ENCODE measurements at places on chromosomes 11 and 22.

DNA sequence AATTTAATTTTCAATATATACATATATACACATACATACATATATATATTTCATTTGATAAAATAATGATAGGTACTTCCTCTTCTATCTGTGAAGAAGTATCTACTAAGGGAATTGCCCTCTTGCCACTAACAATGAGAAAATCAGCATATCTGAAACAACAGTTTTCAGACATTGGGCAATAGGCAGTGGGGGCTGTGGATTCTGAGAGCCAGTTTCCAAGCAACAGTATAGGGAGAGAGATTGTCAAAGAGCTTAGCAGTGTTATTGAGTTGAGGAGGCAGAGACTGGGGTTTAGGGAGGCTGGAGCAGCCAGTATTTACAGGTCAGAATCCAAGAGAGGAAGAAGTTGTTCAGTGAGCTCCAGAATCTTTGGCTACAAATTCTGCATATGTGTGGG, 119.3 kb downstream of the ARFGAP2 start:
- no peak for DNase-seq

- DNase-seq = no peak
Measured at GRCh38 chr11:20362481-20362880, 1.0 kb upstream of the HTATIP2 start.

GRCh38 chr11:12606597-12606996, 67.6 kb upstream of the TEAD1 start:
- DNase-seq = no peak

- no peak for DNase-seq
Measured at GRCh38 chr11:1044160-1044559, 7.6 kb upstream of the MUC6 start.

DNA sequence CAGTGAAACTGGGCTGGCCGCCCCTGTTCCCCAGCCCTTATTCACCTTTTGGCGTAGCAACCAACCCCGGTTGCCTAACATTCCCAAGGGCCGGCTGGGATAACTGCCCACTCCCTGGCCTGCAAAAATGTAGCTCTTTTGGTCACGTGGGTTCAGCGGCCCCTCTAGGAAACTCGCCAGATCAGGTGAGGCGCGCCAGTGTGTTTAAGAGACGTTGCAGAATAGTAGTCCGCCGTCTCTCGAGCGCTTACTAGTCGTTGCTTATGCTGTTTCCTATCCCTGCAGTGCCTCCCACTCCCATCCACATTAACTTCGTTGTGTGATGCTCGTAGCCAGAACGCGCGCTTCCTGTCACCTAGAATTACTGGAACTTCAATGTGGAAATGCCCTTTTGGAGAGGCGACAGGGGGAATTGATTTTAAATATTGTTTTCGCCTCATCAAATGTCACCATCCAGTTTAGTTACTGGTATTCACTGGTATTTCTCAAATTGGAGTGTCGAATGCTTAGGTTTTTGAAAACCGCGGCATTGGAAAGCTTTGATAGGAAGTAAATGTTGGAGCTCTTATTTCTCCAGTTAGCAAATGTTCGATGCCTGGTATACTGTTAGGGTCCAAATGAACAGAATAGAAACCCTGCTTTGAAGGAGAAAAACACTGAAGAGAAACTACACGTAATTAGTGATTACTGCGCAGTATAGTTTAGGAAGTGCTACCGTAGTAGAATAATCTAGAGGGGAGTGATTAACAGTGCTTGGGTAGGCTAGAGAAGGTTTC, 823 bp downstream of the CEP57 start:
- DNase-seq = peak; percentile 25

DNA sequence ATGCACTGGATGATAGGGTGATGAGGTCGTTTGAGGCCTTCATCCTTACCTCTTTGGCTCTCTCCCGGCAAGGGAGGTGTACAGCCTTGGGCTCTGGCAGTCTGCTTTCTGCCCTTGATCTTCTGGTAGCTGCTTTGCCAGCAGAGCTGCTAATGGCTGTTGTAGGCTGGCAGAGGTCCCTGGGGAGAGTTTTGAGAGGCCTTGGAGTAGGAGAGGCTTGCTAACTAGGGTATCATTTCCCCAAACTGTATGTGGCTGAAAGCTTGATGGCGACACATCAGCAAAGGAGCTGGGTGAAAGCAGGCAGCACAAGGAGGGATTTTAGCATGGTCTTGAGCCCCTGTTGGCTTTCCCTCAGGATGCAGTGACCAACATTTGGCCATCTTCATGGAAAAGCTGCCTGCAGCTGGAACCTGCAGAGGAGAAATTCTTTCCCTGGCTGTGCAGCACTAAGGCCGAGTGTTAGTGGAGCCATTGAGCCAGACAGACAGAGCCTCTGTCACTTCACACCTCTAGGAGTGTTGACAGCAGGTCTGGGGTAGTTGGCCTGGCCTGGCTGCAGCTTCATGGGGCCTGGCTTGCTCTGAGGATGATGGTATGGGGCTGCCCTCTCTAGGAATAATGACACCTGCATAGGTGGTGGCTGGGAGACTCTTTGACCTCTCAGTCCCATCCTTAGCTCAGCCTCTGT, 3.5 kb upstream of the AMPD3 start:
- no peak for DNase-seq

- DNase-seq = no peak
Measured at GRCh38 chr22:38347944-38348750, 30.9 kb upstream of the CSNK1E start.

Data from T follicular helper cell (primary cell).